ENCODE measurements at places on chromosomes 3 and 15.

GRCh38 chr15:63218100-63218808 lies 28.8 kb downstream of the RAB8B start:
- DNase-seq: no peak

- DNase-seq: no peak
Observed at GRCh38 chr3:16299746-16300145, 34.7 kb downstream of the OXNAD1 start.

DNA sequence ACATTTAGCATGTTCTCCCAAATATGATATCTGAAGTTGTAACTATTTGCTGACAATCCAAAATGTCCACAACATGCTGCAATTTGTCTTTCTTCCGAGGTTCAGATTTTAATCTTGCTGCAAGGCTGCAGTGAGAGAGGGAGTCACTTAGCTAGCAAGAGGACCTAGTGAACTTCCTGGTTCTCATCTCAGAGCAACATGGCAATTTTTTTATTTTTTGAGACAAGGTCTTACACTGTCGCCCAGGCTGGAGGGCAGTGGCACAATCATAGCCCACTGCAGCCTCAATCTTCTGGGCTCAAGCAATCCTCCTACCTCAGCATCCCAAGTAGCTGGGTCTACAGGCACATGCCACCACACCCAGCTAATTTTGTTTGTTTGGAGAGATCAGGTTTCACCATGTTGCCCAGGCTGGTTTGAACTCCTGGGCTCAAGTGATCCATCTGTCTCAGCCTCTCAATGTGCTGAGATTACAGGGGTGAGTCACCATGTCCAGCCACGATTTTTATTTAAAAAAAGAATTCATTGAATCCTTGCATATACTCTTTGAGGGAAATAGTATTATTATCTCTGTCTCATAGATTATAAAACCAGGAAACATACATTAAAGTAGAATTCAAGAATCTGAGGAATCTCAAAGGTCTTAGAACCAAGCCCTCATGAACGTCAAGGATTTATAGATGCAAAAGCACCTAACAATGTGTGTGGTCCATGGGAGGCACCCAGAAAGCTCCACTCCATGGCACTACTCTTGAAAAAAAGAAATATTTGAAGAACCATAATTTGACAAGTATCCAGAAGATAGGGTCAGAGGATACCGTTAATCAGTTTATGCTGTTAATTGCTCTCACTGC lies 9.1 kb downstream of the HDC start:
- no peak for DNase-seq

- no peak for DNase-seq
Observed at GRCh38 chr3:13783476-13783875, 96.4 kb downstream of the WNT7A start.

DNA sequence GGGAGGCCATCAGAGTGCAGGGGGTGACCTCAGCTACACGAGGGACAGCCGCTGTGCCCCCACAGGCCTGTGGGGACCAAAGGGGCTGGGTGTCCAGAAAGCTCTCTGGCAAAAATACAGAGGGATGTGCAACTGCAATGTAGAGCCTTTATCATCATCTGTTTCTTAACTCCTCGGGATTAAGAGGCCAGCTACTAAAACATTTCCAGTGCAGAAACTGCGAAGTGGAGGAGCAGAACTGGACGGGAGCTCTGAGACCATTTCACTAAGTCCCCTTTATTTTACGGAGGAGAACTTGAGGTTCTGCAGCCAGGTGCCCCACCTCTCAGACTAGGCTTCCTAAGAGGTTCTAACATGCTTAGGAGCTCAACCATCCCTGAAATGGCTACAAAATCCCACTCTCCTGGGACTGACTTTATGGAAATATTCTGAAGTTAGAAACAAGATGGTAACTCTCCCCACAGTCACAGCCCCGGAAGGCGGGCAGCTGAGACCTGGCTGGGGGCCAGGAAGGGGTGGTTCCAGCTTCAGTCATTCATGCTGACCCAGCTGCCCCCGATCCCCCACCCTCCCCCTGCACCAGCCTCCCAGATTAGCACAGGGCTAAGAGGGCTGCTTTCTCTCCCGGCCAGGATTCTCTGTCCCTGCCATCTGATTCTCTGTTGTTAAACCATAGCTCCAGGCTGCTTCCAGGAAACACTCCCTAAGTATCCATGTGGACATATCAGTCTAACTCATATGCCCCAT lies 40.3 kb downstream of the UMPS start:
- no peak for DNase-seq

Measured in smooth muscle cell of the brain vasculature (primary cell).